ENCODE measurements at places on chromosomes 1 and 21.

DNA sequence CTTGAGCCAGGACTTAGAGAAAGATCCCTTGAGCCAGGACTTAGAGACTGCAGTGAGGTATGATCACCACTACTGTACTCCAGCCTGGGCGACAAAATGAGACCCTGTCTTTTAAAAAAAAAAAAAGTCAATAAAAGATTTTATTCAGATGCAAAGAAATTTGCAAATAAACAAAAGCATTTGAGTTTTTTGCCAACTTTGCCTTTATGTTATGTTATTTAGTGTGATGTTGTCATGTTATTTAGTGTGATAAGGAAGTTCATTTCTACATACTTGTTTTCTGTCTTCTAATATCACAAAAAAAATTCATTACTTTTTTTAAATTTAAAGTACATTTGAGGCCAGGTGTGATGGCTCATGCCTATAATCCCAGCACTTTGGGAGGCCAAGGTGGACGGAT, 9.0 kb downstream of the RAD54L start:
- DNase-seq, result no peak

DNA sequence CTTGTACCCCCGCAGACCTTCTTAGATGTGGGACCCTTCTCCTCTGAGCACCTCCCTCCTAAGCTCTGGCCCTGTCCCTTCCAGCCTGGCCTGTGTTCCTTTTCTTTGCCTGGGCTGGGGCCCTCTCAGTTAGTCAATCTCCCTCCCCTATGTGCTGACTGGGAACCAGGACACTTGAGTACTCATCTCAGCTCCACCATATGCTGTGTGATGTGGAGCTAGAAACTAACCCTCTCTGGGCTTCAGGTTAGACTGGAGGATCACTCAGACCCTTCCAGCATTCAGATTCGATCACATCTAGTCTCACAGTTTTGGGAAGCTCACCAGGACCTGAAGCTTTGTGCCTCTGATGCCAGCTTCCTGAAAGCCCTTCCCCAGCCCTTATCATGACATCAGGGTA, 40.6 kb downstream of the TRIM62 start:
- DNase-seq, result no peak

GRCh38 chr1:243349128-243349527, 93.3 kb downstream of the SDCCAG8 start:
- no peak for DNase-seq

DNA sequence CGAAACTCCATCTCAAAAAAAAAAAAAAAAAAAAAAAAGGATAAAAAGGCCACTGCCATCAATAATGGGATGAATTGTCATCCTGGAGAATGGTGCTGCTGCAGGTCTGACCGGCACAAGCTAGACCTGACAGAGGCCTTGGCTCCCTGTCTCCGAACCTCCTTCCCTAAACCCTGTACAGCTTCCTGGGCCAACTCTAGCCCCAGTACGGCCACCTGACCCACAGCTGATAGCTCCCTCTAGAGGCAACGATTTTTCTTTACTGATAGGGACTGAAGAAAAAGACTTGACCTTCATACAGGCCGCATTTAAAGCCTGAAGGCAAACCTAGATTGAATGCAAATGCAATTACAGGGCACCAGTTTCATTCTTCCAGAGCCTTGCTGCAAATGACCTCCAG, 30.7 kb downstream of the NOL9 start:
- DNase-seq, result no peak

GRCh38 chr1:101971304-101971703, 25.4 kb downstream of the OLFM3 start:
- DNase-seq, result no peak

GRCh38 chr1:199067483-199067882, 428.6 kb downstream of the PTPRC start:
- DNase-seq, result no peak

DNA sequence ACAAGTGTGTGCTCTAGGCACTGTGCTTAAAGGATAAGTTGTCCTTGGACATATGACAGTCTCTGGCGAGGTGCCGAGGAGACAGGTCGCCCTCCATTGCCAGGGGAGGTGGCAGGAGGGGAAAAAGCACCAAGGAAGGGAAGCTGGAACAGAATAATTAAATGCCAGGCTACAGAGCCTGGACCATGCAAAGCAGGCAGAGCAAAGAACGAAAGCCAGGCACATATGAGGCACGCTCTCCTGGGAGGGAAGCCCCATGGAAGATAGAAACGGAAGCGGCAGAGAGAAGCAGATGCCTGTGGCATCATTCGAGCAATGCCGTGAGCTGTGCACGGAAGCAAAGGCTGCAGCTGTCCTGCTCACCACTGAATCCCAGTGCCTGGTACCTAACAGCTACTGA, 91.2 kb downstream of the JAK1 start:
- no peak for DNase-seq

DNA sequence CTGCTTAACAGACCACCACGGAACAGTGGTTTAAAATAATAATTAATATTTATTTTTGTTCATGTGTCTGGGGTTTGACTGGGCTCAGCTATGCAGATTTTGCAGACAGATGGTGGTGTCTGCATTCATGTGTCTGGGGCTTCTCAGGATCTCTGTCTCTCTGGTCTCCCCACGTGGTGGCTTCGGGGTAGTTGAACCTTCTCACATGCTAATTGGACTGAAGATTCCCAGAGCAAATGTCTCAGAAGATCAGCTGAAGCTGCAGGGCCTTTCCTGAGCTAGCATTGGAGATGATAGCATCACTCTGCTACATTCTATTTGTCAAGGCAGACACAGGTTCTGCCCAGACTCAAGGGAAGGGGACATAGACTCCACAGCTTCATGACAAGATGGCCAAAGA, 109.1 kb upstream of the DNAH14 start:
- no peak for DNase-seq

- no peak for DNase-seq
Measured at GRCh38 chr1:198465201-198466144, 75.0 kb downstream of the ATP6V1G3 start.

GRCh38 chr1:64766429-64766828, 21.6 kb downstream of the RAVER2 start:
- no peak for DNase-seq

DNA sequence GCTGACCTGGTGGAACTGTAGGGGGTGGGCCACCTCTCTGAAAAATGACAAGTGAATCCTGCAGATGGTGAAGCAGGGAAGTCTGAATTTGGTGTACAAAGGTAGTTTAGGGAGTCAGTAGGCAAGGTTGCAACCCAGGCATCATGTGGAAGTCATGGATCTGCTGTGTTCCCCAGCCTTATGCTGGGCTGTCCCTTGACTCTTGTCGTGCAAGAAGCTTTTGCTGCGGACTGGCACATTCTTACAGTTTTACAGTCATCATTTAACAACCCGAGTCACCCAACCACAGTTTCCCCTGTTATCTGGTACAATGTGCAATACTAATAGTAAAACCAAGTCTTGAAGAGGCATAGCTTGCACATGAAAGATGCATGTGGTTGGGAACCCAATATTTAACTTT, 13.2 kb downstream of the RHOU start:
- no peak for DNase-seq

- DNase-seq, result no peak
Measured at GRCh38 chr1:242008826-242009495, 10.1 kb upstream of the MAP1LC3C start.
